ENCODE measurements at places on chromosomes 11 and 22.

- no peak for DNase-seq
These were observed 8.2 kb downstream of the CREB3L1 start for GRCh38 chr11:46285594-46286033.

DNA sequence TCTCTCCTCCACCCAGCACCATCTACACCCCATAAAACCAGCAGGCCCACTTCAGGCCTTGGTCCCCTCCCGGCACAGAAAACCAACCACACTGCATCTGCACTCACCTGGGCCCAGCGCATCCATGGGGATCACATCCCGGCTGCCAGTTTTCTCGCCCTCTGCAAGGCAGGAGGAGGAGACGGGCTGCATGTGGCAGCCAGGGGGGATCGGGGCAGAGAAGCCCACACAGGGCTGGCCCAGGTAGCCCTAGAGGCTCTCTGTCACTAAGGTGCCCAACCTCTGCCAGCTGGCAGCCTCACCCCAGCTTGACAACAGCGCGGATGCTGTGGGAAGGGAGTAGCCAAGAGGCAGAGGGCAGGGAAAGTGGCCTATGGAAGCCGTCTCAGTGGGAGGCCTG lies 30.6 kb upstream of the TXNRD2 start:
- DNase-seq = no peak

DNA sequence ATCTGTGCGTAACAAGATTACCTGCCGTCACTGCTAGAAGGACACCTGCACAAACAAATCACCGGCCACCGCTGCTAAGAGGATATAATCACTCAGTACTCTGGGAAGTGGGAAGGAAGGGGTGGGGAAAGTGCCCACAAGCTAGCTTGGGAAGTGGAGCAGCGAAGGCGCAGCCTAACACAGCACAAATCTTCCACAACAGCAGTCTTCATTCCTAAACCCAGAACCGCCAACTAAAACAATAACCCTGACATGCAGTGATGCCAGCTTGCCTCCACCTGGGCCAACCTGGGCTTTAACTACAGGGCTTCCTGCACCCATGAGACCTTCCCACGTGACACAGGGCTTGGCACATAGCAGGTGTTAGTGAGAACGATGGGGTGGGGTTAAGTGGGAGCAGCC lies 5.1 kb downstream of the DGCR2 start:
- DNase-seq = no peak

GRCh38 chr11:116519499-116519898 lies 253.3 kb downstream of the BUD13 start:
- DNase-seq = no peak

- no peak for DNase-seq
These were observed 144.9 kb upstream of the SESN3 start for GRCh38 chr11:95375886-95376285.

DNA sequence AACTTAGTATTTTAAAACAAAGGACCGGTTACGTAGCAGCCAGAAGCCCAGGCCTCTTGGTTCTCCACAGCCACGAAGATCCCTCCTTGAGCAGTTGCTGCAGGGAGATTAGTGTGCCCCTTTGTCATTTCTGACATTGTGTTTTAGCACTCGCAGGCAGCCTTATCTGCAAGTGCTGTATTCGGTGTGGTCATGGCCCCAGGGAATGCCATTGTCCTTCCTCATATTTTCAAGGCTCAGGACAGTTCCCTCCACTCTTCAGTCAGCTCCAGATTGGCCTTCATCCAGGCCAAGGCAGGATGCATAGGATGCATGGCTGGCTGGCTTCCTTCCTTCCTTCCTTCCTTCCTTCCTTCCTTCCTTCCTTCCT lies 88.5 kb downstream of the ZBTB16 start:
- no peak for DNase-seq

DNA sequence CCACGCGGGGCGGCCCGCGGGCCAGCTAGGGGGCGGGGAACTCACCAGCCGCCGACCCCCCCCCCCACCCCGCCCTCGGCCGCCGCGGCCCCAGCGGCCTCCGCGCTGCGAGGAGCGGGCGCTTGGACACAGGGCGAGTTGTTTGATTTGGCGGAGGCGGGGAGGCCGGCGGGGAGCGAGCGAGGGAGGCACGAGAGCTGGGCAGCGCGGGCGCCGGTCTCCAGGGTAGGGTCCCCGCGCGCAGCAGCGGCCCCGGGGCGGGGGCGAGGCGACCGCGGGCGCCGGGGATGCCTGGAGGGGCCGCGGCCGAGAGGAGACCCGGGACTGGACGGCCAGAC lies 64.4 kb downstream of the NAV2 start:
- DNase-seq = no peak

- no peak for DNase-seq
These were observed 64.2 kb downstream of the CACNA1I start for GRCh38 chr22:39634530-39635405.

- DNase-seq = no peak
These were observed 72.1 kb upstream of the KCNQ1OT1 start for GRCh38 chr11:2771758-2772466.

DNA sequence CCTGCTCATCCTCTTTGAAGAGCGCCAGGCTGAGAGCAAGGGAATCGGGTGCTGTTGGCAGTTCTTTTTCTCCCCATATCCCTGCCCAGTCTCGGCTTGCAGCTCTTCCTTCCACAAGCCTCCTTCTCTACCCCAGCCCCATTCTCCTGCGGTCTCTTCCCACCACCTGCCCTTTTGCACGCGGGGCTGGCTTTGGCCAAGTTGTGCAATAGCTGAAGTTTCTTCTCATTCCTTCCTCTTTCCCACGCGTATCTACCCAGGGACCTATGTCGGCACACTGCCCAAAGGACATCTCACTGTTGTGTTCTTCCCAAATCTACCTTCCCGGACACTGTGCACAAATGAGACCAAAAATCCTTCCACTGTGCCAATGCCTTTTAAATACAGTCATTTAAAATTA lies 22.3 kb upstream of the HTR3A start:
- no peak for DNase-seq

- no peak for DNase-seq
These were observed 23.7 kb downstream of the SLC37A2 start for GRCh38 chr11:125086633-125087296.

DNA sequence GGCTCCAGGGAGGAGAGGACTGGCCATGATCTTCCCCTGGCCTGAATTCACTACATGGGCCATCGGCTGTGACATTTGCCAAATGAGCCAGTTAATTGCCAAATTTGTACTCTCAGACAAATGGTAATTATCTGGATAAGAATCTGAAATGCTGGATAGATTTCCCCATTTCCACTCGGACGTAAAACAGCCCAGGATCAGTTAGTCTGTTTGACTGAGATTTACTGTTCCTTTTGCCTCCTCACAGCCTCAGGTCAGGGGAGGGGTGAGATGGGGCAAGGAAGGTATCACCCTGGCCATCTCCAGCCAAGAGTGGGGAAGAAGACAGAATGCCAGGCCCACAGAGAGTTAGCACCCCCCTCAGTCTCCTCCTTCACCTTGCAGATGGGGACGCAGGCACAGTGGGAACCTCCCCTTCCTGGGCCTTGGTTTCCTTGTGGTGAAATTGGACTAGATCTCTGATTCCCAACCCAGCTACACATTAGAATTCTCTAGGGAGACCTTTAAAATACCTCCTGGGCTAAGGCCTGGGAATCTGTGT lies 5.2 kb downstream of the TRIM29 start:
- DNase-seq = no peak

- no peak for DNase-seq
These were observed 28.0 kb upstream of the GNB1L start for GRCh38 chr22:19882446-19883381.

DNA sequence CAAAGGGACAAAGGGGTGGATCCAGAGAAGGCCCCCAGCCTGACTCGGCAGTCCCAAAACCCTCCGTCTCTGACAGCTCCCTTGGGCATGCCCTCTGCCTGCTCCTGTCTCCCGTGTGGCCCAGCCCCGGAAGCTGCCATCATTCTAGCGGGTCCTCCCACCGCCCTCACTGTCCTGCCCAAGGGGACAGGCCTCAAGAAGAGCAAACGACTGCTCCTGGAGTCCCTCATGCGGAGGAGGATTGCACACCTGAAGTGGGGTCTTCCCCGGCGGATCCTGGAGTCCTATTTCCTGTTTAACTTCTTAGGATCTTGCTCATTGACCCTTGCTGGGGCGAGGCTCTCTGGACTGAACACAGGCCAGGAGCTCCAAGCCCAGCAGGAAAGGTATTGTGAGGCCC lies 2.6 kb upstream of the MEI1 start:
- no peak for DNase-seq

DNA sequence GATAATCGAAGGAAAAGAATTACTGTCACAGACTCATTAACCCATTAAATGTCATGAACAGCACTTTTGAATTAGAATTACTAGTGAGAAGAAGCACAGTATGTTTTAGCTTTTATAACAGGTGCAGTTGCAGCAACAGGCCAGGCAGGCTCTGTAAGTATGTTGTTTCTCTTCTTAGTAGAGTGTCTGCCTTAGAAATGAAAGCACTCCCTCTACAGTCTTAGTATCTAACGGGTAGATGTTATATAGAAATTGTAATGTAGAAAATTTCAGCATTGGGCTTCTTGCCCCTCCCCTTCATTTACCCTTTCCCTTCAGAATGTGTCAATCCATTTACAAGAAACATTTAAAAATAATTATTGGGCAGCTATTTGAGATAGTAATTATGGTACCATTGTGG lies 87.4 kb downstream of the HIPK3 start:
- no peak for DNase-seq

DNA sequence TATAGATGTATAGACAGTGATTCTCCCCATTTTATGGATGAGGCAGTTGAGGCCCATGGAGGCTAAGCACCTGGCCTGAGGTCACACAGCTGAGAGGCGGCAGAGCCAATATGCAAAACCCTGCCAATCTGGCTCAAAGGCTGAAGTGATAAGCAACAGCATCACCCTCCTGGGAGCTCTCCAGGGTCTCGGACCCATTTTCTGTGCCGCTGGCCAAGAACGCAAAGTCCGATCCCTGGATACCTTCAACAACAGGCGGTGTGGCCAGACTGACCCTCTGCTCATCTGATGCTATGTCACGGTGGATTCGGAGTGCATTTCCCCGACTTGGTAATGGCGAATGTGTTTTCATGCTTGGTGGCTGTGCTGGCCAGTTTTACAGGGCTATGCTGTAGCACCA lies 595.0 kb downstream of the TBC1D22A start:
- DNase-seq = no peak

DNA sequence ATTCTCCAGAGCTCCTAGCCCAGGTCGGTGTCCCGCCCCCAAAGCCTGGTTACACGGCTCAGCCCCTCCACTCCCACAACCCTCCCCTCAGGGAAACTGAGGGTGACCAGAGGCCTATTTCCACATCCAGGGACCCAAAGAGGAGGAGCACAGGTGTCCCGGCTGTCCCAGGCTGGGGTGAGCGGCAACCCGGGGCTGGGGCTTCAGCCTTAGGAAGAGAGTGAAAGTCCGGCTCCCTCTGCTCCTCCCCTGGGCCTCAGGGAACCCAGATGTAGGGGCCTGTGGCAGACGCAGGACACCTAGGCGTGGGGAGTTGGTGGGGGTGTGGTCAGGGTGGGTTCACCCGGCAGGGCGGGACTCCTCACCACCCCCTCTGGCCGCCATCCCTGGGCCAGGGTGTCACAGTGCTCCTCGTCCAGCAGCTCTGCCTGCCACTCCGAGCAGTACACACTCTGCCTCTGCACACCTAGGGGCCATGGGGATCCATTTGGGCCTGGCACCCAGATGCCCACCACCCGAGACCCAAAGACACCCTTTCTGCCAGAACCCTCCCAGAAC lies 63.1 kb downstream of the ARFGAP3 start:
- DNase-seq = no peak

GRCh38 chr11:104154296-104154695 lies 9.7 kb downstream of the PDGFD start:
- DNase-seq = no peak

DNA sequence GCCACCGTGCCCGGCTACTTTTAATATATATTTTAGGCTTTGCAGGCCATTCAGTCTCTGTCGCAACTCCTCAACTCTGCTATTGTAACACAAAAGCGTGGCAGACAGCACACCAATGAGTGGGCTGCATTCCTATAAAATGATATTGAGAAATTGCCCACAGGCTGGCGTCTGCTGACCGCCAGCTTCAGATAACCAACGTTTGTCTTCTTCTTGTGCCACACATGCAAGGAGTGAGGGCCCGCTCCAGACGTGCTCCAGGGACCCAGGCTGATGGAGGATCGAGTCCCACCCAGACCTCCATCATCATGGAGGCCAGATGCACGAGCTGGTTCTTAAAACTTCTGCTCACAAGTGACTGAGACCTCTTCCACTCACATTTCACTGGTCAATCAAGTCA lies 35.4 kb upstream of the LINC01488 start:
- DNase-seq = no peak

GRCh38 chr11:66632952-66633351 lies 5.6 kb upstream of the RBM4 start:
- DNase-seq = no peak

DNA sequence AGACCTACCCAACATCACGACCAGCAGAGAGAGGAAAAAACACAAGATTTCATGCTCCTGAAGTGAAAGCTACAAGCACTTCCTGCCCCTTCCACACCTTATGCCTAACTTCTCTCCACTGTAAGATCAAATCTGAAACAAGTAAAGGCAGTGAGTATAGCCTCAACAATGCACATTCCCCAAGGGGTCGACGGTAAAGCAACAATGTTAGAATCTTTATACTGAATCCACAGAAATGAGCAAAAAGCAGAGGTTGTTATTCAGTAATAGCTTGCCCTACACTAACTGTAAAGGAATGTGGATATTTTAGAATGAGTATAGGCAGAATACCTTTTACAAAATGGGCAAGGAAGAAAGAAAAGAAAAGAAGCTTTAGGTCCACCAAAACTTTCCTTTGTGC lies 15.6 kb downstream of the ARFGAP3 start:
- no peak for DNase-seq

- no peak for DNase-seq
These were observed 36.9 kb downstream of the PACS1 start for GRCh38 chr11:66106786-66107599.

DNA sequence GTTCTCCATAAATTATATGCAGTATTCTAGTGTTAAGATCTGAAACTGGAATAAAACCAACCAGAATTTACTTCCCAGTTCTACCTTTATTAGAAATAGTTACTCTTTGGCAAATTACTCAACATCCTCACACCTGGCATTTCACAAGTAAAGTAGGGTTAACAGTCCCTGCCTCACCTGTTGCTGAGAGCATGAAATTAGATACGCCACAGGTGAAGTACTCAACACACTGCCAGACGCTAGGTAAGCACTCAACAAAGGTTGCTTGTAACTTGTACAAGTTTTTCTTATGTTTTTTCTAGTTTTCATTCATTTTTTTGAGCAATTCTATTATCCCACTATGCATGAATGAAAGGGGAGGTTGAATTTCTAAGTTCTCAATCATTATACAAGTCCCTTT lies 267.6 kb upstream of the ARHGAP42 start:
- DNase-seq = no peak

GRCh38 chr22:40416636-40417035 lies 46.2 kb downstream of the SGSM3 start:
- DNase-seq = no peak

All from stimulated activated CD8-positive, alpha-beta memory T cell treated with anti-CD3 and anti-CD28 coated beads, Interleukin-7, amount 100 ng/mL, for 1 hour (primary cell).